ENCODE measurements at places on chromosomes 3 and 15.

DNA sequence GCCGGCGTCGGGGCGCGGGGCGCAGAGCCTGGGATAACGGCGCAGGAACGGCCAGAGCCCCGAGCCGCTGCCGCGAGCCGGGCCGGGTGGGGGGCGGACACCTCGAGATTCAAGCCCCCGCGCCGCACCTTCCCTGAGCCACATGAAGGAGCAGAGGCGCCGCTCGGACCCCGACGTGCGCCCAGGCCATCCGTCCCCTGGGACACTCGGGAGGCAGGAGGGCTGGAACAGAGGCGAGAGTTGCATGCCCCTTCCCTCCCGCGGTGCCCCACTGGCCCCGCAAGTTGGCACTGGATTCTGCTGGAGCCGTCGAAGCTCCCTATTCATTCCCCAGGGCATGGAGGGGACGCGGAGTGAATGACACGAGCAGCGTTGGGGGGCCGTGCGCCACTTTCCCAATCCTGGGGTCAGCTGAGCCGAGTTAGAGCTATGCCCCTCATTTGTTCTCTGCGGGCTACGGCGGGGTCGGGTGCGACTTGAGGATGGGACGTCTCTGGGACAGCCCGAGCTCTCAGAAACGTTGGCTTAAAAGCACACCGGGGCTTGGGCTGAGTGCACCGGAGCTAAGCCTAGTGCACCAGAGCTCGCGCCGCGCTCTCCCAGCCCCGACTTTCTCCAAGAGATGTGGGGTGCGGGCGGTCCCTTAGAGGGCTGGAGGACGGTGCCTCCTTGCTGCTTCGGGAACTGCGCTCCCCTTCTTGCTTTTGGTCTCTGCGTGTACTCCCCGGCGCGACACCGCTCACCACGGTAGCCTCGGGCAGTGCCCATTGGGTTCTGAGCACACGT is 588 bp downstream of the SLC6A1 start:
- no peak for DNase-seq

DNA sequence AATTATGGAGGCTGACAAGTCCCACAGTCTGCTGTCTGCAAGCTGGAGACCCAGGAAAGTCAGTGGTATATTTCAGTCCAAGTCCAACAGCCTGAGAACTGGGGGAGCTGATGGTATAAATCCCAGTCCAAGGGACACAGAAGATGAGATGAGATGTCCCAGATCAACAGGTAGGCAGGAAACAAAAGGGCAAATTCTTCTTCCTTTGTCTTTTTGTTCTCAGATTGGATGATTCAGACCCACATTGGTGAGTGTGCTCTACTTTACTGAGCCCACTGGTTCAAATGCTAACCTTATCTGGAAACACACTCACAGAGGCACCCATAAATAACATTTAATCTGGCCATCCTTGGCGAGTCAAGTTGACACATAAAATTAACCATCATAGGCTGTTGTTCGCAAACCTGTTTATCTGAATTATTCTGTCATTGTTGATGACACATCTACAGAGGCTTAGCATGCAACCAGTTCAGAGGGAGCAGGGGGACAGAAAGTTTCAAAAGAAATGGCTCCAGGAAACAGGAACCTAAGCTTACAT is 62.7 kb upstream of the ITGA11 start:
- DNase-seq: no peak

GRCh38 chr15:71654042-71654719 is 156.2 kb upstream of the NR2E3 start:
- DNase-seq: no peak

DNA sequence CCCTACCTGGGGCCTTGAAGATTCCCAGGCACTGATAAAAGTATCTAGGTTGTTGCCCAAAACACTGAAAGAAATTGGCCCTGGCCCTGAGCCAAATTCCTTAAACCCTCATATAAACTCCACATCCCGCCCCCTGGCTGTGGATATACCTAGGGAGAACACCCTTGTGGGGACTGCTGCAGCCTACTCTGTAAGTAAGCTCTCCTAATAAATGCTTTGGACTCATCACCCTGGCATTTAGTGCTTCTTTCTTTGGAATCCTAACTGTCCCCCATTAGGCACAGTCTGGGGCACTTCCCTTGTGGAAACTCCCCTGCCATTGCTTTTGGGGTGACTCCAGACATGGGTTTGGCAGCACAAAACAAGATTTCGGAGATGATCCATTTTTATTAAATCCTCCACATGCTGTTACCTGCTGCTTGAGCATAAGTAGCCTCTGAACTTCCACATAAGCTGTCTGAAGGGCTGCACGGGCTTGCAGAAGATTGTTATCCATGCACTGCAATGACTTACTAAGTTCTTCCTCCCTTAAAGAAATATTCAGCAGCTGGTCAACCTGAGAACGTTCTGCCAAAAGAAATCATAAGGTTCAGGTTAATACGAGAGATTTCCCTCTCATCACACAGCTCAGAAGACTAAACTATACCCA is 46.4 kb downstream of the ZNF106 start:
- no peak for DNase-seq

DNA sequence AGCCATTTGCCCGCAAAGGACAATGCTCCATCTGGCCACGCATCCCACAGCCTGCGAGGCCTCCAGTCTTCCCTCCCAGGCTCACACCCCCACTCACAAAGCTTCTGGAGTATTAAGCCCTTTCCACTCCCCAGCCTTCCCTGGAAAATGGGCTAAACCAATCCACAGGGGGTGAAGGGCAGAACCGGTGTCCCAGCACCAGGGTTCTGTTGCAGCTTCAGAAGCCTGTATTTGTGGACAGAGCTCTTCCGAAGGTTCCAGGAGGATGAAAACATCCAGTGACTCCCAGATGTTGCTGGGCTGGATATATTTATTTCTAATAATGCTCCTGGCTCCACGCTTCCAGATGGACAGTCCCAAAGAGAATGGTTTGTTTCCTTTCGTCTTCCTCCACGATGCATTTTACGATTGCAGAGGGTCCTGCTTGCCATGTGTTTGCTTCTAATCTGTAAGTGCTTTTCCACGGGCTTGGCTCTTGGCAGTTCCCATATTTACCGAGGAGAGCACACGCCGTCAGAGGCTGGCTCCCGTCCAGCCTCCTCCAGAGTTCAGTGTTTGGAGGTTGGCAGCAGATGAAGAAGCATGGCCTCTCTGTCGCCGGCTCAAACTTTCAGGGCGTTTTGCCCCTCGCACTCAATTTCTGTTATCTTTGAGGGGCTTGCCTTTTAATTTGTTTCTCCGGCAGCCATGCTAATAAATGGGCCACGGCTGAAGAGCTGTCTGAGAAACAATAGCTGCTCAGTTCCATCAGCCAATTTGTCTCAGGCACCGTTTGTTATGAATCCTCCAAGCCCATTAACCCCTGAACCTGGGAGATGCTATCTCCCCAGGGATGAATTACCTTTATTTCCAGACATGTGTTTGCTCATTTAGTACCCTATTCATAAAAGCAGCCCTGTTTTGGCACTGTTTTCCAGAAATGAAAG is 367.9 kb upstream of the PROK2 start:
- no peak for DNase-seq

DNA sequence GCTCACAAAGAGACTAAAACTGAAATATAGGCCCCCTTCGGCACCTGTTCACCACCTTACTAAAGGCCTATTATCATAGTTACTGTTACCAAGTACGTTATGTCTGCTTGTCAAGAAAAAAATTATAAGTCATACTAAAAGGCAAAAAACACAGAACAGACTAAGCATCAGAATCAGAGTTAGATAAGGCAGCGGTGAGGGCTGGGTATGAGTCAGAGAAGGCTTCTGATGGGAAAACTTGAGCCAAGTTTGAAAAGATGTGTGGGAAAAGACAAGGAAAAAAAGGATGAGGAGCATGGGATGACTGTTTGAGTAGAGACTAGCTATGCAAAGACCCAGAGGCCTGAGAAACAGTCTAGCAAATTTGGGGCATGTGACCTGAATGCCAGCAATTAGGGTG is 387.2 kb upstream of the SGO1 start:
- no peak for DNase-seq
